Smooth muscle cell of the coronary artery (primary cell): ENCODE measurements at places on chromosomes 5 and 9. TPM values are rescaled to one million over a fixed set of nuclear protein-coding genes. Genes with fewer than 3 reads are reported as not detected.

The ANXA2R gene
- total RNA-seq, result 1.4 and 2.0 TPM in 2 replicates

The CCL28 gene
- total RNA-seq, result 0.68 and 1.9 TPM in 2 replicates

The DPM2 gene
- 7.1 and 8.6 TPM in 2 replicates for total RNA-seq

The PTGR1 gene
- 37.2 and 52.6 TPM in 2 replicates for total RNA-seq

The CA9 gene
- total RNA-seq, result 0.98 TPM in 1 of 2 replicates, not detected in the other

The DNAI1 gene
- not detected in 2 replicates for total RNA-seq

The CDH6 gene
- 11.9 and 227 TPM in 2 replicates for total RNA-seq

The SLC1A3 gene
- total RNA-seq, result 0.15 and 33.9 TPM in 2 replicates

The OR13F1 gene
- not detected in 2 replicates for total RNA-seq

The TOR4A gene
- total RNA-seq, result 1.9 and 16.6 TPM in 2 replicates

The ORM2 gene
- not detected in 2 replicates for total RNA-seq

The PURA gene
- total RNA-seq, result 21.7 and 45.7 TPM in 2 replicates

The PTRH1 gene
- total RNA-seq, result 13.7 and 41.3 TPM in 2 replicates

The PCDHGA9 gene
- 1.7 and 2.8 TPM in 2 replicates for total RNA-seq

The PCDHA10 gene
- total RNA-seq, result 0.08 and 1.4 TPM in 2 replicates

The BARHL1 gene
- total RNA-seq, result not detected in 2 replicates

The HTR1A gene
- not detected in 2 replicates for total RNA-seq

The TYRP1 gene
- total RNA-seq, result 0.38 TPM in 1 of 2 replicates, not detected in the other

The PITX1 gene
- total RNA-seq, result 0.12 and 0.68 TPM in 2 replicates

The PCDHA7 gene
- 0.75 and 1.5 TPM in 2 replicates for total RNA-seq

The CDH9 gene
- total RNA-seq, result not detected in 2 replicates

The MARCHF11 gene
- not detected in 2 replicates for total RNA-seq

The SOWAHA gene
- not detected in 2 replicates for total RNA-seq

The HNRNPA0 gene
- 10.3 and 16.5 TPM in 2 replicates for total RNA-seq

The ALDOB gene
- not detected in 2 replicates for total RNA-seq

The CSF1R gene
- 0.30 TPM in 1 of 2 replicates, not detected in the other for total RNA-seq

The GARIN3 gene
- not detected in 2 replicates for total RNA-seq

The FIBCD1 gene
- 0.12 and 2.4 TPM in 2 replicates for total RNA-seq

The PCDHGB6 gene
- 1.9 and 3.5 TPM in 2 replicates for total RNA-seq

The IL13 gene
- not detected in 2 replicates for total RNA-seq

The THBS4 gene
- total RNA-seq, result 0.53 and 11.2 TPM in 2 replicates

The SLCO6A1 gene
- not detected in 2 replicates for total RNA-seq

The C5orf58 gene
- total RNA-seq, result not detected in 2 replicates

The CCDC171 gene
- total RNA-seq, result 1.7 and 3.6 TPM in 2 replicates

The DND1 gene
- 0.30 TPM in 1 of 2 replicates, not detected in the other for total RNA-seq

The ARID3C gene
- 0.08 TPM in 1 of 2 replicates, not detected in the other for total RNA-seq

The CCNO gene
- total RNA-seq, result 0.30 TPM in 1 of 2 replicates, not detected in the other
